ENCODE measurements at places on chromosomes 11 and 22.

GRCh38 chr11:40274017-40274416, 1185.4 kb downstream of the LRRC4C start:
- DNase-seq, result no peak

DNA sequence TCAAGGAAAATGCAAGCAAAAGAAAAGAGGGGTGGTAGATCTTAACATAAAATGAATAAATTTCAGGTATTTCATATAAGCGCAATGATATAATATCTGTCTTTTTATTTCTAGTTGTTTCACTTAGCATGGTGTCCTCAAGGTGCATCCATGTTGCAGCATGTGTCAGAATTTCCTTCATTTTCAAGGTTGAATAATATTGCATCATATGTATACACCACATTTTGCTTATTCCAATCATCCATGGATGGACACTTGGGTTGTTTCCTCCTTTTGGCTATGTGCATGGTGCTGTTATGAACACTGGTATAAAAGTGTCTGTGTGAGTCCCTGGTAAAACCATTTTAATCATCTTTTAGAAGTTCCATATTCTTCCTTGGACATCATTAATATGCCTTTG, 7.0 kb upstream of the KDM4F start:
- DNase-seq, result no peak

- no peak for DNase-seq
Observed at GRCh38 chr11:112617977-112618826, 343.0 kb upstream of the NCAM1 start.

DNA sequence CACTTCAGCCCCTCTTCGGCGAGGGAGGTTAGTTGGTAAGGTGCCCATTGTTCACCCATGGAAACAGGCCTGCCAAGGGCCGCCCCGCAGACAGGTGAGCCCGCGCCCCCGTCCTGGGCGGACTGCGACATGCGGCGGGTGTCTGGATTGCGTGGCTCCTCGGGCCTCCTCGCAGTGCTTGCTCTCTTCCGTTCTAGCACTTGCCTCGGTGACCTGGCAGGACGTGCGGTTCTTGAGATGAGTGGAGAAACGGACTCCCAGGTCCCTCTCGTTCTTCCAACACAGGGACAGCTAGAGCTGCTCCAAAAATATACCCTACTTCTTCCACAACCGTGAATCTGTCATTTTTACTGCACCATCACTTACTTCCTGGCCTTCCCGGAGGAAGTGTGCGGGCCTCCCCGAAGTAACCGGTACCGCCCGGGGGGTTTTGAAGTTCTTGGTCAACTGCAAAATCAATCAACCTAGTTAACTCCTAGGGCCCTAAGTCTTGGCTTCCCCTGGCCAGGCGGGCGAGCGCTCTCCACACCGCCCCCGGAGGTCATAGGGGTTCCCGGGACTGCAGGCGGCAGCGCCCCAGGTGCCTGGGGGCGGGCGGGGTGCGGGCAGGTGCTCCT, 745 bp upstream of the ZBTB44 start:
- no peak for DNase-seq

- DNase-seq, result no peak
Observed at GRCh38 chr11:94775567-94776327, 7.6 kb downstream of the AMOTL1 start.

All from stimulated activated CD8-positive, alpha-beta memory T cell treated with anti-CD3 and anti-CD28 coated beads, Interleukin-7, amount 100 ng/mL, for 1 hour (primary cell).